ENCODE measurements at places on chromosomes 1 and 21. TPM values are rescaled to one million over a fixed set of nuclear protein-coding genes. Genes with fewer than 3 reads are reported as not detected.

GRCh38 chr1:44031252-44032169, at the start of gene SLC6A9:
TSS of gene SLC6A9 (minus strand) at chr1:44031462. CDS start at chr1:44024277, 7,185 bp downstream.
- no peak for DNase-seq

The RNF186 gene
- not detected for total RNA-seq

- no peak for DNase-seq
These were observed 113.0 kb downstream of the PRDM16 start for GRCh38 chr1:3181956-3182355.

DNA sequence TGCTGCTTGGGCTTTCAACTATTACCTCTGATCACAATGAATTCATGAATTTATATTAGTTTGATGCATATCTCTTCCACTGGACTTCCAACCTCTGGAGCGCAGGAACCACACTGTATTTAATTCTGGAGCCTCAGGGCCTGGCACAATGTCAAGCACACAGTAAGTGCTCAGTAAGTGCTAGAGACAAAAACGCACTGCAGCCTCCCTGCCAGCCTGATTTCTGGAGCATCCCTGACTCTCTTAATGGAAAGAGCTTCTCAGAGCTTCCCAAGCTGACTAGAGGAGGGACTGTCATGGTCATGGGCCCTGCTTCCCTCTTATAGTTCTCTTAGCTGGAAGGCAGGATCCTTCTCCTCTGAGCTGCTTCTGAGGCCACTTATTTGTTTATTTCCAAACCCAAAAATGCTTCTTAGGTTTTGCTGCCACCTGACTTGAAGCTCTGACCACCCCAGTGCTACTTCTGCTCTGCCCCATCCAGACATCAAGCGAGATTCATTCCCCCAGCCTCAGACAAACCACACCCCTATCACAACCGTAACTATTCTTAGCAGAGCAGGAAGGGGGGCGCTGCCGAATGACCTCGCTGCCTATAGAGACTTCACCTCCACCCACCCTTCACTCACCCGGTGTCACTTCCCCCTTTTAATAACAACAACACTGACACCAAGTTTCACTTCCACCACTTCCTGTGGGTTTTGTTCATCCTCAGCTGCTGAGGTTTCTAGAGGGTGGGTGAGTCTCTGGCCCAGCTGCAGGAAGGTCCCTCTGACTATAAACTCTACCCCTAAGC, 33.6 kb downstream of the NUAK2 start:
- DNase-seq: peak; percentile 71

- DNase-seq: no peak
These were observed 15.2 kb upstream of the MYSM1 start for GRCh38 chr1:58715108-58715507.

- DNase-seq: no peak
These were observed 38.8 kb upstream of the TNFSF4 start for GRCh38 chr1:173245892-173246291.

DNA sequence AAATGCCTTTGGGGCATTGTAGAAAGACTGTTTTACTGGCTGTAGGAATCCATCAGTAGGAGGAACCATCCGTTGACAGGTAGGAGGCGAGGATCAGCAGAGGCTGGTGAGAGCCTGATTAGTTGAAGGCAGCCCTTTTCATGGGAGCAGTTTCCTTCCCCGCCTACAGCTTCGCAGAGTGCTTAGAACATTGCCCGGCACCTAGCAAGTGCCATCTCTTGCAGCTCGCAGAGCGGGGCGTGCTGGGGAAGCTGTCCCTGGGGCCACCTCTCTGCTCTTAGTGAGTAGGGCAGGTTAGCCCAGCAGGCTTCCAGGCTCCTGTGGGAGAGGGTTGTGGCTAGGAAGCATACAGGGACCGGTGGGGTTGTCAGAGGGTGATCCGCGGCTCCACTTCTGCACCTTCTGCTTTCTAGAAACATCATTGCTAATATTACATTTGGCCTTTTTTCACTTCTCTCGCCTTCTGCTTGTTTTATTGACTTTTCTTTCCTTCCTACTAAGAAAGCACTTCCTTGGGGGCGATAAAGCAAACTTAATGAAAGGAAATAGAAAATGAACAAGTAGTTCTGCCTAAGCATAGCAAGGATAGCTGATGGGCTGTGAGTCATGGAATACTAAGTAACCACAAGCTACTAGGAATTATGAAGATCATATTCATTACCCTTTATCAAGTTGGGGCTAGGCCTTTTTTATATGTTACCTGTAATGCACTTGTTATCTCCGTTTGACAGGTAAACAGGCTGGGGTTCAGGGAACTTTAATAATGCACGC, 176.7 kb downstream of the GALNT2 start:
- DNase-seq: no peak

GRCh38 chr21:34887725-34888568, 161.2 kb downstream of the RUNX1 start:
- DNase-seq: peak; percentile 77

DNA sequence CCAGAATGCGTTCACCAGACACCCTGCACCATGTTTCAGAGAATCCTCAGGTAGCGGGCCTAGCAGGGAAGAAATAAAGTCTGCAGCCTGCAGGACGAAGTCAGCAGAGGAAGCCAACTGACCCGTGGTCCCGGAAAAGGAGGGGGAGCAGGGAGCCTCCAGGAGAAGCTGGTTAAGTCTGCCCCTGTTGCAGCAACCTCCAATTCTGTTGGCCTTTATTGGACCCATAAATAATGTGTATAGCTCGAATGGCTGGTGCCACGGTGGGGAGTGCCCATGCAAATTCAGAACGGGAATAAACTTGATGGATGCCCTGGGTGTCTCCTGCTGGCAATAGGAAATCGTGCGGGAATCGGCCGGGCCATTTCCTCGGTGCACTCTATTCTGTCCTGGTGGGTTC, 254.1 kb downstream of the AJAP1 start:
- no peak for DNase-seq

GRCh38 chr1:182690886-182691443, 6.6 kb upstream of the RGS8 start:
- DNase-seq: no peak

The TIAM1 gene
- 79.4 TPM for total RNA-seq

DNA sequence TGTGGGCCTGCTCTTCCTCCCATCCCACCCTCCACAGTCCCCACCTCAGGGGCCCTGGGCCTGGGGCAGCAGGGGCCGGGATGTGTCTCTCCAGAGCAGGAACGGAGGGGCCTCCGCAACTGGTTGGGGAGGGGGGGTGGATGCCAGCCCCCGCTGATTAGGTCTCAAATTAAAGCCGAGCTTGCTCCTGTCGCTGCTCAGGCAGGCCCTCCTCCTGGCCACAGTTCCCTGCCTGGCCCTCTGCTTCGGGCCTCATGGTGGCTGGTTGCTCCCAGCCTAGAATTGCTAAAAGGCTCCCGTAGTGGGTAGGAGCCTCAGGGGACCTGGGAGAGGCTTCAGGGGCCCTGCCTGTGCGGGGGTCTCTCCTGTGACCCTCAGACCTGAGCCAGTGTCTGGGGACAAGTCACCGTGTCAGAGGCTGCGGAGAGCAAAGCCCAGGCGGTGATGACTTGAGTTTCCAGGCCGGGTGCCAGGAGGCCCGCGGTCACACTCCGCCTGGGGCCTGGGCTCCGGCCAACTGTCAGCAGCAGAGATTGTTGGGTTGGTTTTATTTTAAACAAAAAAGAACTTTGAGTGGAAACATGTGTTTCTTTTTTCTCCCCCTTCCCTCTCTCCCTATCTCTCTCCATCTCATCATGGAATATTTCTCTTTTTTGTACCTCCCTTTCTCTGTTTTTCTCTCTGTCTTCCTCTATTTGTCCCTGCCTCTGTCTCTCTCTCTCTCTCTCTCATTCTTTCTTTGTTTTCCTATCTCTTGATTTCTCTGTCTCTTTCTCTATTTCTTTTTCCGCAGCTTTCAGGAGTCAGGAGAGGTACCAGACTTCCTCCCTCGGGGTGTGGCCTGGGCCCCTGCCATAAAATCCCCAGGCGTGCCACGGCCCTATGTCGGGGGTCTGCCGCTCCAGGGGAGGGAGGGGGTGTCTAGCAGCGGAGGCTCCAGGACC, 20.0 kb upstream of the EPHA2 start:
- no peak for DNase-seq

DNA sequence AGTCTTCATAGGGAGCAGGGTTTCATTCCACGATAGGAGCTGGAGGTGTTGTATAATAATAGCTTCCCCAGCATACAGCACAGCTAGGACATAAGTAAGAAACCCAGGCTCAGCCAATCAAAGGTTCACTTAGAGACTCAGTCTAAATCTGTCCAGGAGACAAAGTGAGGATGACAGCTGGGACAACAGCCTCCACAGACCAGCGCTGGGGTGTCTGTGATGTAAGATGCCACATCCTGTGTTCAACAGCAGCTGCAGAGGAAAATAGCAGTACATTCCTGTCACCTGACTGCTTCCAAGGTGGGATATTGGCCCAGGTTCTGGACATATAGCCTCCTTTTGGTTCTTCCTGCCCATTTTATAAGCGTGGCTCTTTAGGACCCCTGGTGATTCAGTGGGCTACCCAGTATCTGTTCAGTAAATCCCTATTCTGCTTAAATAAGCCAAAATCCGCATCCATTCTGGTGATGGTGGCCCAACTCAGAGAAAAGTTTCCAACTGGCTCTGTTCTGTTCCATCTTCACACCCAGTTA, 176.8 kb upstream of the SYT6 start:
- DNase-seq: peak; percentile 19

The CELA2B gene
- 0.30 TPM for total RNA-seq

- no peak for DNase-seq
These were observed 180.5 kb downstream of the VPS13D start for GRCh38 chr1:12410351-12410750.

The OR2T5 gene
- not detected for total RNA-seq

DNA sequence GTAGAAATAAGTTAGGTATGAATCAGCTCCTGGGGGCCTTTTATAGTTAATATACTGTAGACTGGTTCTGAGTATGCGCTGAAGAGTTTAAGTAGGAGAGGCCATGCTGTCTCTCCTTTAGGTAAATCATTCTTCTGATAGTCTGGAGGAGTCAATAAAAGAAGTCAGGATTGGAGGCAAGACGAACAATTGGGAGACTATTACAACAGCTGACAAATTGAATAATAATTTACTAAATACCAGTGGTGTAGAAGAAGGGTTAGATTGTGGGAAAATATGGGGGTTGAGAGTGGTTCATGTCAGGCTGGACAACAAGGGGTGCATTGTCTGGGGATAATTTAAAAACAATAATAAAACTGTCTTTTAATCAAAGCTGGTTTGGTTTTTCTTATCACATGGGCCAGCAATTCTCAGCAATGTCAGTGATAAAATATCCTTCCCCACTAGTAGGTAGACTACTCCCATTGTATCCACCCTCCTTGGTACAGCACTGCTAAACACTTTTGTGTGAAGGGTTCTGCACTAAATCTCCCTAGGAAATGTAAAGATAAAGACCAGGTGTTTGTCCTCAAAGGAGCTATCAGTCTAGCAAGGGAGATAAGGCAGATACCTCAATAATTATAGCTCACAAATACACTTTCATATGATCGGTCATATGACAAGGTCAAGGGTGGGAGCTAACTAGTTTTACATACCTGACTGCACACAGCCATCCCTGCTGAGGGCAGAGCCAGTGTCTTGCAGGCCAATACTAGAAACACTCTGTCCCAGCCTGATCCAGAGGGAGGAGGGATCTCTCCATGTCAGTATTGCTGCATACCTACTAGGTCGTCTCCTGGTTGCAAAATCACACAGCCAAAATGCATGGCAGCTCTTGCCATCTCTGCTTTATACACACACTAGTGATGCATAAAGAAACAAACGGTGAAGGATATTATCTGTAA, 299.7 kb downstream of the VAV3 start:
- no peak for DNase-seq

- DNase-seq: no peak
These were observed 32.9 kb downstream of the GPA33 start for GRCh38 chr1:167057241-167057688.

DNA sequence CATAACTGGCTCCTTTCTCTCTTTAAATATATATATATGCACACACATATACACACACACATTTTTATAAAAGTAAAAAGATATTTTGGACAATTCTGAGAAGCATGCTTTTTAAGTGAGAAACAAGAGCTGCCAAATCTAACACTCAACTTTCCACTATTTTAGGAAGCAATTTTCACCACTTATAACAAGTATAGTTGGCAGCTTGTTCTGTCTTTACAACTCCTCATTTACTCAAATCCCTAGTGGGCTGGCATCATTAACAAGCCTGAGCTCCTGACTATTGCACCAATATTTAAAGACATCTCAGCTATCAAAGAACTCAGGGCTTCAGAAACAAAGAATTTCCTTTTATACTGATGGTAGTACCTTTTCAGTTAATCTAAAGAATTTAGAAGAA, 76.6 kb downstream of the RAB3GAP2 start:
- DNase-seq: no peak

The SH3BP5L gene
- 40.2 TPM for total RNA-seq

DNA sequence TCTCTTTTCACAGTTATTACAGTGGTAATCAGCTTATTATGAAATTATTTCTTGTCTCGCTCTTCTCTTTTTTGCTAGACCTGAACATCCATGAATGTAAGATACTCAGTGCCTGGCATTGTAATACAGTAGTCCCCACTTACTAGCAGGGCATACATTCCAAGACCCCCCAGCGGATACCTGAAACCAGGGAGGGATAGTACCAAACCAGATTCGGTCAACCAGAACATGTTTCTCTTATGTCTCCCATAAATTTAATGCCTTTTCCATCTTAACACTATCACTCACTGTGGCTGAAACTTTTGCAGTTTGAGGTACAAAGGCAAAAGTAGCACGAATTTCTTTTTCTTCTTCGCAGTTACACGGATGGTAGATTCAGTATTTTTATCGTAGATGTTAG, 24.6 kb upstream of the B3GALT2 start:
- DNase-seq: no peak

DNA sequence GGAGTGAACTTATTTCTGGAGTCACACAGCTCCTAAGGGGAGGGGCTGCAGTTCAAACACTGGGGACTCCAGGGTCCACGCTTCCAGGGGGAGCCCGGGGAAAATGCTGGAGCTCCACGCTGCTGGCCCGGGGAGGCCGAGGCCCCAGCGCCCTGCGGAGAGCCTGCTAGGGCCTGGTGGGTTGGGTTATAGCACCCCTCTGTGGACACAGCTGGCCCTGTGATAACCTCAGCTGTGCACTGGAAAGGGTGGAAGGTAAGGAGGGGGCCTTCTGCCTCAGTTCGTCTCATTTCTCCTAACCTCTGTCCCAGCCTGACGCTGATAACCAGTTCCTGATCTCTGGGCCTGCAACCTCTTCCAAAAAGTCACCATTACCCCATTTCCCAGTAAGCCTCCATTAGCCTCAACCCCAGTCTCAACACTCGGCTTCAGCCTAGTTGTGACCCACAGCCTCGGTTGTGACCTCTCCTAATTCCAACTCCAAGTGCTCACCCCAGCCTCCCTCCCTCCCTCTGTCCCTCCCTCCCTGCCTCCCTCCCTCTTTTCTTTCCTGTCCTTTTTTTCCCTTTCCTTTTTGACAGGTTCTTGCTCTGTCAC, 7.1 kb downstream of the NBL1 start:
- DNase-seq: peak; percentile 43

Data from T-cell (primary cell).